ENCODE measurements at places on chromosomes 13 and 19.
A peak's percentile ranks its signal among the peaks of the same experiment; 100 is the strongest.

DNA sequence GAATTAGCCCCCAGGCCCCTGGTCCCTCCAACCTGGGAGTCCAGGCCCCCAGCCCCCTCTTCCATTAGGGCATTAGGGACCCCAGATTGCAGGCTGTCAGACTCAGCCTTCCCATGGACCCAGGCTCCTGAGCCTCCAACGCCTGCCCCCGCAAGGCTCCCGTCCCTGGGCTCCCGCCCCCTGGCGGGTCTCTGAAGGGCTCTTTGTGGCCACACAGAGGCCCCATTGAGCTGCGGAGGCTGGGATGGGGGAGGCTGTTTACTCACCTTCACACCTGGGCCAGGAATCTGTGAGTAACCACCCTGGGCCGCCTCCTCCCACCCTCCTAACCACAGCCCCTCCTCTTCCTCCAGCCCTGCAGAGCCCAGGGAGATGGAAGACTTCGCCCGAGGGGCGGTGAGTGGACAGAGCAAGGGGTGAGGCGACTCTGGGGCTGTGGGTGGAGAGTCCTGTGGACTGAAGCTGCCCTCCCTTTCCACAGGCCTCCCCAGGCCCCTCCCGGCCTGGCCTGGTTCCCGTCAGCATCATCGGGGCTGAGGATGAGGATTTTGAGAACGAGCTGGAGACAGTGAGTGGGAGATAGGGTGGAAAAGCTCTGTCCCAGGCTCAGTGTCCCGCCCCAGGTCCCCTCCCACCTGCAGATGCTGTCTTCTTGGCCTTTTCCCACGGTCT, 4.9 kb downstream of the ARHGEF1 start:
- peak; percentile 53 for DNase-seq

DNA sequence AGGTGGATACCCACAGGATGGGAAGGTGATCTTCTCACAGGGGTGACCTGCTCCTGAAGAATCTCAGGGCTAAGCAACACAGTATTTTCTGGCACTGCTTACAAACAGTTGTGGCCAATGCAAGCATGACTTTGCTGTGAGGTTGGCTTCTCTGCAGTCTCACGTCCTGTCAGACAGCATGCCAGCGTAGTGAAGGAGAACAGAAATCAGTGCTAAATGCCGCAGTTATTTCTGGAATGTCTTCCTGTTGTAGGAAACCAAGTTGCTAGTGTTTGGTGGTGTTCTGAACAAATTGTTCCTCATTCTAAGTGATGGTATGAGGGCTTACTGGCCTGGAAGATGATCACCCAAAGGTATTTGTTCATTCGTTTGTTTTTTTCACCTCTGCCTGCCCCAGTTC, 320.1 kb downstream of the MTUS2 start:
- peak; percentile 2 for DNase-seq

DNA sequence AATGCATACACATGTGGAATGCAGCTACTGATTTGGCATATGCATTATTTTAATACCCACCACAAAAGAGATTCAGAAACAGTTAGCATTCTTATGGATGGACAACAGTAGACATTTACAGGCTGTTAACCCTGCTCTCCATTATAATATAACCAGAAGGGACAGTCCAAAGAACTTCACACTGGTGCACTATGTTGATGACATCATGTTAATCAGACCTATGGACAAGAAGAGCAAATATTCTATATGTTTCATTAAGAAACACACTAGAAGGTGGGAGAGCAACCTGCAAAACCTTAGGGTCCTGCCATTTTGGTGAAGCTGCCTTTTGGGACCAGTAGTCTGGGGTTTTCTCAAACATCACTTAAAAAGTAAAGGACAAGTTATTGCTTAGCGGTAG, 701.3 kb downstream of the UQCRFS1 start:
- DNase-seq, result no peak

DNA sequence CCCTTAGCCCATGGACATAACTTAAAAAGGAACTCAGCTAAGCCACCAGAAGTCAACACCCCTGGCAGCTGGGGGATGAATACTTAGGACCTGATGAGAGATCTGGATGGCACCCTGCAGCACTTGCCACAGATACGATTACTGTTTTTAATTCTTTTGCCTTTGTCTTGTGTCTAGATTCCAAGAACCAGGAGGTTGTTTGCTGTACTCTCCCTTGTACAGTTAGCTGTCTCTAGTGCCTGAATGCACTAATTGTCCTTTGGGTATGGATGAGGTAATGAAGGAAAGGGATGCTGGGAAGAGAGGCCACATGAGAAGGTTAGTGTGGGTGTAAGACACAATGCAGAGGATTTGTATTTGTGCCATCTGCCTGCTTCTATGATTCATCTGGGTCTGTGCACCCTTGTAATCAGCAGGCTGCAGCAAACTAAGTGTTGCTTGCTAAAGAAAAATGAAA, 385.8 kb downstream of the KCNRG start:
- no peak for DNase-seq

DNA sequence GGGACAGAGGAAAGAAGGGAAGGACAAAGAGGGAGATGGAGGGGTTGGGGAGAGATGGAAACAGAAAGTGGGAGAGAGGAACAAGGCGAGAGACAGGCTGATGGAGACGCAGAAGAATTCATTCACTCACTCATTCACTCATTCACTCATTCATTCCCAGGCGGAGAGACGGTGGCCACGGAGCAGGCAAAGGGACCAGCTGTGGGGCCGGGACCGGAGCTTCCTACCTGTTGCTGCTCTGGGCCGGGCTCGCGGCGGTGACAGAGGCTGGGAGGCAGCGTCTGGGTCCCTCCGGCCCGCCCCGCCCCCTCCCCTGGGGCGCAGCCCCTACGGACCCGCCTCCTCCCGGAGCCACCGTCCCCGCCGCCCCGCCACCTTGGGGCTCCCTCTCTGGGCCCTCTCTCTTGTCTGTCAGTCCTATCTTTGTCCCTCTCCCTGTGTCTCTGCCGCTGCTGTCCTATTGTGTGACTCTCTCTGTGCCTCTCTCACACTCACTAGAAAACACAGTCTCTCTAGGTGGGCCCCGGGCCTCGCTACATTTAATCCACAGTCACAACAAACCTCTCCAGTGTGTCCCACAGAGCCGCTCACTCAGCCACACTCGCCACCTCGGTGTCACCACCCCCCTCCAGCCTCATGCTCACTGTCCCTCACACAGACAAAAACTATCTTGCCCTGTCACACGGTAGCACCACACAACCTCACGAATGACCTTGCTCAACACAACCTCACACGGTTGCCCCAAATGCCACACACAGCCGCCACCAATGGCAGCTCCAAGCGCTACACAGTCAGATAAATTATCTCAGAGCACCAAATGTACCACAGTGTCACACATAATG, at the start of gene GNG8:
TSS of gene GNG8 (minus strand) at position 283 of the 842 bp plus-strand sequence. CDS start 1,520 bp downstream, outside the sequence.
- no peak for DNase-seq

GRCh38 chr13:64255988-64256387, 2840.3 kb upstream of the PCDH20 start:
- DNase-seq, result no peak
